ENCODE measurements at places on chromosomes 6 and 20.

GRCh38 chr6:52497652-52498408 lies 77.7 kb downstream of the EFHC1 start:
- peak; percentile 71 for DNase-seq

- no peak for DNase-seq
Observed at GRCh38 chr20:51354191-51354768, 188.2 kb downstream of the NFATC2 start.

- no peak for DNase-seq
Observed at GRCh38 chr6:41648070-41648585, 9.9 kb downstream of the MDFI start.

GRCh38 chr6:168216117-168216516 lies 103.5 kb downstream of the DACT2 start:
- DNase-seq, result no peak

GRCh38 chr6:101458336-101458735 lies 64.8 kb downstream of the GRIK2 start:
- DNase-seq, result no peak

DNA sequence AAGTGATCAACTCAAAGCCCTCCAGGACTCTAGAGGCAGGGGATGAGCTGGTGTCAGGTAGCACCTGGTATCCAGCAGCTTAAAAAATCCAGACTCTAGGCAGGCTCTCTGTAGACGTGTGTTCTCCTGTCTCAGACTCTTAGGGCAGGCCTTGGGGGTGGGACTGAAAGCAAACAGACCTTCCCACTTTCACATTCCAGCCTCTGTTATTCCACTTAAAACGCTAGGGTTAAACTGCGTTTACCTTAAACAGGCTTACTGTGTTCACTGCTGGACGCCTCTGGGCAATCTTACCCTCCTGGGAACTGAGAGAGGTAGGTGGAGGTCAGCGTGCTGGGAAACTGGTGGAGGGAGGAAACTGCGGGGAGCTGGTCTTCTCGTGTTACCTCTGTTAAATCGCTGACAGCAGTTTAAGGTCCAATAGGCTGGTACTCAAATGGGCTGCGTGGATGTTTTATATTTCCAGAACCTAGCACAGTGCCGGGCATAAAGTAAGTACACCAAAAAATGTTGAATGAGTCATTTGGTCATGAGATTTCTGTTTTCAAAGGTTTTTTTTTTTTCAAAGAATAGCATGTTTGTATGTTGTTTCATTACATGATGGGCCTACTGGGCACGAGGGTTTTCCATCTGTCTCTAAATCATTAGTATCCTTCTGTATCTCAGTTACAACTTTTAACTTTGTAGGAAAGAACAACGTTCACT lies at the start of gene GCNT2:
Gene GCNT2, plus strand, starts transcription at position 248 of the 705 bp plus-strand sequence. CDS start 7,561 bp downstream, outside the sequence.
- no peak for DNase-seq

GRCh38 chr6:5499644-5500306 lies 238.5 kb downstream of the FARS2 start:
- DNase-seq, result no peak

- no peak for DNase-seq
Observed at GRCh38 chr6:30839671-30840070, 44.6 kb upstream of the DDR1 start.

GRCh38 chr6:54440549-54440948 lies 132.3 kb downstream of the TINAG start:
- DNase-seq, result no peak

DNA sequence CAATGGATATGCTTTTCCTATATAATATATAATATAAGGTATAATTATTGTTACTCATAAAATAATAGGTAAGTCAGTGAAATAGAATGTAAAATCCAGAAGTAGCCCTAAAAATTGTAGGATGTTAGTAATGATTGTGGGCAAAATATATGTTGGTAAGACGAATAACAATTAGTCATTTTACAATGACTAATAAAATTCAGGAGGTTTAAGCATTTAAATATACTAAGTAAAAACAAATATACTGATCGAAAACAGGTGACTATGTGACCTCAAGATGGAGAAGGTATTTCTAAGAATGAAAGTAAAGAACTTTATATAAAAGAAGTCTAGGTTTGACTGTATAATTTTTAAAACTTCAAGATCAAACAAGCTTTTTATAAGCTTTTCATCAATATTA lies 28.9 kb downstream of the FUCA2 start:
- DNase-seq, result no peak

DNA sequence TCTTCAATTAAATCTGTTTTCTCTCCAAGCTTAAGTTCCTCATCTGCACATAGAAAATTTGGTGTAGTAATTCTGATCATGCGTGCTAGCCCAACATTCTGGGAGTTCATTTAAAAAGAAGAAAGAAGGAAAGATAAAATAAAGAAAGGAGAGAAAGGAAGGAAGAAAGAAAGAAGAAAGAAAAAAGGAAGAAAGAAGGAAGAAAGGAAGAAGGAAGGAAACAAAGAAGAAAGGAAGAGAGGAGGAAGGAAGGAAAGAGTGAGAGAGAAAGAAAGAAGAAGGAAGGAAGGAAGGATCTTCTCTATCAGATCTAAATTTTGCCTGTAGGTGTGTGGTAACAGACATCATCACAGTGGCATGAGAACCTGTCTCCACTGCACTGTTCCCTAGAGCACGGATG lies 16.2 kb downstream of the SLPI start:
- DNase-seq, result no peak

- DNase-seq, result no peak
Observed at GRCh38 chr6:40355066-40355465, 232.1 kb downstream of the LRFN2 start.

DNA sequence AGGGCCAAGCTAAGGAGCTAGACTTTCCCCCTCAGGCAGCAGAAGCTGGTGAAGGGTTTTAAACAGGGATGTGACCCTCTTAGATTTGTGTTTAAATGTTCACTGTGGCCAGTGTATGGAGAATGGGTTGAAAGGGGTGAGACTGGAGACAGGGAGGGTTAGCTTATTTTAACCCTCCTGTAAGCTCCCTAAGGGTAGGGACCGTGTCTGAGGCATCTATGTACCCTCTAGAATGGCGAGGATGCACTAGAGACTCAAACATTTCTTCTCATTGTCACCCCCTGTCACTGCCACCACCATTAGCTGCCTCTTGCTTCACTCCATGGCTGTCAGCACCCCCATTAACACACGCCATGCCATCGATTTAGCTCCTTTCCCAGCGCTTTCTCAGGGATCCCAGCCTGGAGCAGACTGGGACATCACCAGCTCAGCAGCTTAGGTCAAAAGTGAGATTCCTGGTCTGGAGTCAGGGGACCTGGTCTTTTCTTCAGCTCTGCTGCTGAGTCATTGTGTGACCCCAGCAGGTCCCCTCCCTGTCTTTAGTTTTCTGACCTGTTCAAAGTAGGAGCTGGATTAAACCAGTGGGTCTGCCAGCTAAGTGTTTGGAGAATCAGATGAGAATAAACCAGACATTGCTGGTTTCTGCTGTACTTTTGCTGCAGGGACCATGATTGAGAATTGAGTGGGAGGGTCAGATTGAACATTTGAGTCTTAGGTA lies 1.1 kb upstream of the SLC22A7 start:
- DNase-seq, result no peak

- DNase-seq, result peak; percentile 59
Observed at GRCh38 chr6:168377484-168377855, 57.9 kb upstream of the DACT2 start.

GRCh38 chr6:2266031-2266795 lies 20.8 kb upstream of the GMDS start:
- DNase-seq, result no peak

DNA sequence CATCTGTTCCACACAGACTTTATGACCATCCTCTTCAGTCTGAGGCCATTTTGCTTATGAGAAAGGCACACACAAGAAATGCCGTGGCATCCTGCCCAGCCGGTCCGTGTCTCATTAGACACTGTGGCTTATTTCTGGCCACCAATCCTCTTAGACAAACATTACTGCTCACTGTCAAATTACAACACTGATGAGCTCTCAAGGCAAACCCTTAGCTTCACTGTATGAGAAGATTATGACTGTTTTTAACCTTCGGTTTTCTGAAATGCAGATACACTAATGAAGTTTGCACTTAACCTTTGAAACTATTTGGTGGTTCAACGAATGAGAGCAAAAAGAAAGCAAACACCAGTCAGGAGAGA lies 50.5 kb upstream of the DST start:
- peak; percentile 90 for DNase-seq

- no peak for DNase-seq
Observed at GRCh38 chr6:14348389-14348788, 230.8 kb downstream of the CD83 start.

GRCh38 chr6:133855276-133855990 lies 33.5 kb upstream of the TCF21 start:
- no peak for DNase-seq

- no peak for DNase-seq
Observed at GRCh38 chr6:70524721-70525286, 41.9 kb upstream of the SDHAF4 start.

- no peak for DNase-seq
Observed at GRCh38 chr6:5979650-5980420, 26.9 kb downstream of the NRN1 start.

DNA sequence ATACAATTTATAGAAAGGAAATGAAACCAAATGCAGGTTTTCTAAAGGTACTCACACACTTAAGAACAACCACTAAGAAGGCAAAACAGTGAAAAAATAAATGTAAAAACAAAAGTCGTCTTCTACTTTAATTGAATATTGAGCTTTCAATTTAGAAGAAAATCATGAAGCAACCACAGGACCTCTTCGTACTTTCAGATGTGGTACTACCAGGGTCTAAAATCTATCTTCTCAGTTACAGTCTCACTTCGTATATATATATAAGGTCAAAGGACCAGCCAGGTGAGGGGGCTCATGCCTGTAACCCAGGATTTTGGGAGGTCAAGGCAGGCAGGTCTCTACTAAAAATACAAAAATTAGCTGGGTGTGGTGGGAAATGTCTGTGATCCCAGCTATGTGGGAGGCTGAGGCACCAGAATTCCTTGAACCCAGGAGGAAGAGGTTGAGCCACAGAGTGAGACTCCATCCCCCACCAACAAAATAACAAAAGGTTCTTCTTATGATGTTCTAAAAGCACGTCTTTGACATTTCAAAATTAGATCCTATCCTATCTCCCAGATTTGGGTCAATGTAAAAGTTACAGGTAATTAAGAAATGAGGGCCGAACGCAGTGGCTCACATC lies 12.5 kb downstream of the ROMO1 start:
- no peak for DNase-seq

DNA sequence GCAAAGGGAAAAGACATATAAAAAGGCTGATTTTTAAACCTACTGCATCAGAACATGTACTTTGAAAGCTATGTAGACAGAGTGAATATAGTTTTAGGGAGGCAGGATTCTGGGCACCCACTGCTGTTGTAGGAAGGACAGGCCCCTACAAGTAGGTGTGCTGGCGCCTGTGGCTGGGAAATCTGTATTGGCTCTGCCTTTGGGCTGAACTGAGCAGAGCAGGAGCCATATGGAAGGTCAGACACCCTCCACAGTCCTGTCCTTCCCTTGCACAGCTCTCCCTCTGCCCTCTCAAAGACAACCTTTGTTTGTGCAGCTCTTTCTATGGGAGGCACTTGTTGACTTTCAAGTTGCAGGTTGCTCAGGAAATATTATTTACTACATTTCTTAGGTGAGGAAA lies 18.4 kb upstream of the ULBP3 start:
- DNase-seq, result no peak

DNA sequence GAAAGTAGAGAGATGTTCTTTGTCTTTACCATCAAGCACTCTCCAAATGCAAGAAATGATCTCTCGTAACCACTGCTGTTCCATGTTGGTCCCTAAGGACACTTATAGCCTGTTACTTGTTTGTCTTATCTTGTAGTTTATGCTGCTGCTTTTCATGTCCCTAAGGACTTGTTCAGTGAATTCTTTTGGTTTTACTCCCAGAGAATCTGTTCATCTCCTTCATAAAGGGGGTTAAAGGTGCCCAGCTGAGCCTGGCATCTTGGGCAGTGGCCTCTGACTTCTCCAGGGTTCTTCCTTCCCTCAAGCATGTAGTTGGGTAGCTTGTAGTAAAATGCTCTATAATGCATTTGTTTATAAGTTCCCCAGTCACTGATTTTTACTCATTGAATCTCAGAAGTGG lies 864 bp upstream of the PKIG start:
- no peak for DNase-seq

GRCh38 chr6:114312931-114313330 lies 29.9 kb downstream of the HS3ST5 start:
- no peak for DNase-seq

- DNase-seq, result peak; percentile 18
Observed at GRCh38 chr6:43773980-43774775, 4.2 kb downstream of the VEGFA start.

DNA sequence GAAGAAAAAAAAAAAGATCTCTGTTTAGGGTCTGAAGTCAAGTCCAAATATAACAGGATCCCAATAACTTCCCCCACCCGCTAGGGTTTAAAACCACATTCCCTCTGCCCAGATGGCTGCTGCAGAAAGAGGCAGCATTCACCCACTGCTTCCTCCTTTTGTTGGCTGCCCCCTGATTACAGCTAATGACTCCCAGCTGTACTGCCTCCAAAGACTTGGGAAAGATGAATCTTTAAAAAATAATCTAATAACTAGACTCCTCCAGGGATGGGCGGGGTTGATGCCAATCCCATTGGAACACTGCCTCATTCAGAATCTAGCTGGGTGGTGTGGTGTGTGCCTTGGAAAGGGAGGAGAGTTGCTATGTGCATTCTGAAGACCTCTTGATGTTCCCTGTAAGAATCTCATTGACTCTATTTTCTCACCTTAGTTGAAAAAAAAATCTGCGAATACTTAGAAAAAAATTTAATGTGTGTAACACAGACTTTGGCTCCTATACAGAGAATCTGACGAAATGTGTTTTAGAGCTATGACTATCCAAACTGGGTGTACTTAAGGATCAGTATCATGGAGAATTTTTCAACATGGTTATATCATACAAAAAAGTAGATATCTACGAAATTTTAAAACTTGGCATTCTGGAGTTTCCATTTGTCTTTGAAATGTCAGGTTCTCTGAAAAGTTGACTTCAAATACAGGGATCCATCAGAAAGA lies 174.0 kb downstream of the RNF144B start:
- DNase-seq, result peak; percentile 21

DNA sequence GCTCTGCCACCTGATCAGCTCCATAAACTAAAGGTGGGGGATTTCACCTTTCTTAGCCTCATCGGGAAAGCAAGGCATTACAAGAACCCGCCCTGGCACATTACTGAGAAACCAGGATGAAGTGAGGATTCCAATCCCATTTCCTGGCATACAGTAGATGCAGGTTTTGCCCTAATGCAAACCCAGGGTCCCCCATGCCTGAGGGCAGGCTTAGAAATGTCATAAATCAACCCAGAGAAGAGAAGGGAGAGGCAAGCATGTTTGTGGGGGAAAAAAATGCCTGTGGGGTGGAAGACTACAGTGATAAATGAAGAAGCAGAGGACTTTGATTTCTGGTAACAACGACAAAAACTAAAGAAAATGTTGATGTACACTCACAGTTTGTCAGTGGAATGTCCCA lies 18.0 kb upstream of the PMEPA1 start:
- no peak for DNase-seq

GRCh38 chr6:80276861-80277260 lies 170.4 kb downstream of the BCKDHB start:
- no peak for DNase-seq

- DNase-seq, result no peak
Observed at GRCh38 chr20:53658973-53659372, 65.3 kb upstream of the ZNF217 start.
